ENCODE measurements at places on chromosomes 1 and 21. TPM values are rescaled to one million over a fixed set of nuclear protein-coding genes. Genes with fewer than 3 reads are reported as not detected.

DNA sequence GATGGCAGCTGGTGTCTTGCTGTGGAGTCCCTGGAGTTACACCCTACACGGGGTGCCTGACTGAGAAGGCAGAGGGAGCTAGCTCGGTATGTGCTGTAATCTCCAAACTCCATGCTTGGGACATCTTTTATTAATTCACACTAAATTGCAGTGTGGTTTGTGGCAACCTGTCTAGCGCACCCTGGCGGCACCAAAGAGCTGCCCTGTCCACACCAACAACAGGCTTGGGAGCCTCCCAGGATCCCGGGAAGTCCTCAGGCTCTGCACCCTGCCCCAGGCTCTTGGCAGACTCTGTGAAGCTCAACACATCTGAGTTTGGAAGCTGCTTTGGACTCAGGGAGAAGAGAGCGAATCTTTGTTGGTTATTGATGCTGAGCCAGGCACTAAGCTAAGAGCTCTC lies 138.9 kb downstream of the IGSF21 start:
- no peak for DNase-seq

GRCh38 chr1:41754540-41754939 lies 164.2 kb downstream of the HIVEP3 start:
- DNase-seq, result no peak

GRCh38 chr1:36322041-36322785 lies 1.2 kb downstream of the EVA1B start:
- DNase-seq, result no peak

DNA sequence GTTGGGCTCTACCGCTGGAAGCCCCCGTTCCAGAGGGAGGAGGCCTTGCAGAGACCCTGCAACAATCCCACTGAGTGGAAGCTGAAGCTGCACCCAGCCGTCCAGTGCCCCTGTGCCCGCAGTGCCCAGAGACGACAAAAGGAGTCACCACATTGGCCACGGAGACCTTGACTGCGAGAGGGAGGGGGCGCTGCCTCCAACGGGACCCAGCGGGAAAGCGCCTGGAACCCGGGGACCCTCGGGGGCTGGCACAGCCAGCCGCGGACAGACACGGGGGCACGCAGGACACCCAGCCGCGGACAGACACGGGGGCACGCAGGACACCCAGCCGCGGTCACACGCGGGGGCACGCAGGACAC lies 22.5 kb downstream of the CFAP74 start:
- DNase-seq, result no peak

DNA sequence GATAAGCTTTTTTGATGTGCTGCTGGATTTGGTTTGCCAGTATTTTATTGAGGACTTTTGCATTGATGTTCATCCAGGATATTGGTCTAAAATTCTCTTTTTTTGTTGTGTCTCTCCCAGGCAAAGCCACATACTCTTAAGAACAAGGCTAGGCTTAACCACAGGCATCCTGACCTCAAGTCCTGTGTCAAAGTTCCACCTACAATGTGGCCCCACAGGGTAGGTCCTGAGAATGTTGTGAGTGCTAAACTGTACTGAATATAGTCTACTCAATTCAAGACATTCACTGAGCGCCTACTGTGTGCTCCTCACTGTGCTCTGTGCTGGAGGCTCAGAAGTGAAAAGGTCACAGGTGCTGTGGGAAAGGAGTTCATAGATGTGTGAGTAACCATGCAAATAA lies 20.6 kb downstream of the DDAH1 start:
- no peak for DNase-seq

The S100A6 gene
- 140 TPM for polyA plus RNA-seq

The LAMB3 gene
- 99.7 TPM for polyA plus RNA-seq

The IFI44 gene
- 41.0 TPM for polyA plus RNA-seq

The LORICRIN gene
- not detected for polyA plus RNA-seq
